ENCODE measurements at places on chromosomes 1 and 21. TPM values are rescaled to one million over a fixed set of nuclear protein-coding genes. Genes with fewer than 3 reads are reported as not detected.
A peak's percentile ranks its signal among the peaks of the same experiment; 100 is the strongest.

The ADORA1 gene
- total RNA-seq, result 0.26 TPM

The SHE gene
- total RNA-seq, result not detected

- peak; percentile 61 for DNase-seq
These were observed 53.5 kb upstream of the CD34 start for GRCh38 chr1:207964195-207964966.

The MAST2 gene
- total RNA-seq, result 33.3 TPM

- no peak for DNase-seq
These were observed 196.0 kb upstream of the SAMSN1 start for GRCh38 chr21:14742119-14742518.

The SPRR3 gene
- not detected for total RNA-seq

The SPRR1B gene
- total RNA-seq, result 4.0 TPM

The AGO1 gene
- total RNA-seq, result 13.5 TPM

The GNAT2 gene
- total RNA-seq, result not detected

The S100A7 gene
- not detected for total RNA-seq

GRCh38 chr1:9009438-9010370, 16.5 kb downstream of the SLC2A7 start:
- DNase-seq, result peak; percentile 28

The PPFIA4 gene
- 0.49 TPM for total RNA-seq

DNA sequence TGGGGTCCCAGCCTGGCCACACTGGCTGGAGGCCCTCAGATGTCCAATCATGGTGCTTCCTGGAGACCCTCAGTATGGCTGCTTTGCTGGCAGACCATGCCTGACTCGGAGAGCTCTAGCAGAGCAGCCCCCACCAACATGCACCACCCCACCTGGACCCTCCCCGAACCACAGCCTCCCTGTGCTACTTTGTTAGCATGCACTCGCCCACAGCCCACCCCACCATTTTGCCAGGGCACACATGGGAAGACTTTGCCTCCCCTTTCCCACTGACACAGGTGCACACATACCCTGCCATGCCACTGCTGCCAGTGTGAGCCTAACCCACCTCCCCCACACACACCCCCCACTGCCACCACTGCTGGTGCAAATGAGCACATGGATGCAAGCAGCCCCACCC, 497.5 kb upstream of the PBX1 start:
- DNase-seq, result no peak

The ZBTB37 gene
- total RNA-seq, result 12.8 TPM

DNA sequence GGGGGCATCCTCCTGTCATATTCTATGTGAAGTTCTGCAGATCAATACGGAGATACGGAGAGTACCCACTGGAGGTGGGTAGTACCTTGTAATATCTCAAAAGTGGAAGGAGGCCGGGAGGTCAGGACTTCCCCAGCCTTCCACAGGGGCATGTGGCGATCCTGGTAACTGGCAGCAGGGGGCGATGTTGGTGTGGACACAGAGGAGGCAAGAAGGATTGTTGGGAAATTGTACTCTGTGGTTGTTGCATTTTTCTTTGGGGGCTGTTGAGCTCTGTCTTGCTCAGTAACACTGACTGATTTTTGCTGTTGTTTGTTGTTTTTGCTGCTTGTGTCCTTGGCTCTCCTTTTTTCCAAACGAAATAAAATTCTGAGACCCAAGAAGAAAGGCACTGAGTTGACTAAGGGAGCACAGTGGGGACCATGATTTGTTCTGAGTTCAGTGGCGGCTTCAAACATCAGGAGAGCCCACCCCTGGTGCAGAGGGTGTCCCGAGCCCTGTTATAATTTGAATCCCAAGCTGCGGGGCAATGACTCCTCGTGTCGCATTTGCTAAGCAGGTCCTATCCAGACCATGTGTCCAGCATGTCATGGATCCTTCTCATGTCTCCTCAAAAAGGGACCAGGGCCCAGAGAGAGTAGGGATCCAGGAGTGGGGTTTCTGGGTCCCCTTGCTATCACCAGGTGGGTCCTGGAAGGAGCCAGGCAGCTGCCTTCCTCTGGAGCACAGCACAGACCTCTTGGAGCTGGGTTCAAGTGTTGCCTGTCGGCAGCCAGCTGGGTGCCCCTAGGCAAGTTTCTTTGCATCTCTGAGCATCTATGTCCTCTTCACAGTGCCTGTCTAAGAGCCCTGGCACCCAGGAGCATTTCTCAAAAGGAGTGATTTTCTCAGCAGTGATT, 22.8 kb downstream of the LHX4 start:
- peak; percentile 84 for DNase-seq

The FAM3B gene
- not detected for total RNA-seq

The ELF3 gene
- total RNA-seq, result 0.10 TPM

DNA sequence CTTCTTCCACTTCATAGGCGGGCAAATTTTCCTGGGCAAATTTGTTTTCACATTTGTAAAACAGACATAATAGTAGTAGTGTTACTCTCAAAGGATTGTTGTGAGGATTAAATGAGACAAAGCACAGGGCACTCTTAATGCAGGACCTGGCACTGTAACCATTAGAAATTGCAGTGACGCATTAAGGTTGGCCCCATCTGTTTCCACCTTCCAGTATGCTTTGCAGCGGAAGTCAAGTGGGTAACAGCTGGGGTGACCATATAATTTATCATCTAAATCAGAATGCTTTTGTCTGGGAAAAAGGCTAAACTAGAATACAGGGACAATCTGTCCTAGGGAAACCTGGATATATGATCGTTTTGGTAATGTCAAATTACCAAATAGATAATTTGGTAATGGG, 132.5 kb upstream of the CACHD1 start:
- DNase-seq, result no peak

The TMEM82 gene
- not detected for total RNA-seq

DNA sequence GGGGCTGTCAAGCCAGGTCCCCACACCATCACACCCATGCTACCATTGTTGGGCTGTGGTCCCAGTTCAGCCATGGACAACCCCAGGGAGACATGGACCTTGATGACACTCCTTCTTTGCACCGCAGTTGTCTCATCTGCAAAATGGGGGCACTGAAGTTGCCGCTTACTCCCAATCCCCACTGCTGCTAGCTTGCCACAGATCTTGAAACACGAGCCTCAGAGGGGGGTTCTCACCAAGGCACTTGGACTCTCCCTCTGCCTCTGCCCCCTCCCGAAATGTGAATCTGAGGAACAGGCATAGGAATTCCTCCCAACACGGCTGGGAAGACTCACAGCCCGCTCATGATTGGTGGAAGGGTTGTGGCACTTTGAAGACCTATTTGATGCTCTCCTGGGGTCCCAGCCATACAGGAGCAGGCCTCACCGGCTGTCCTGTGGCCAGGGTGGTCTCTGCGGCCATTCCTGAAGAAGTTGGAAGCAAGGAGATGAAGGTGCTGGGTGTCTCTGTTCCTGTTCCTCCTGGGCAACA, 31.1 kb downstream of the RUNX3 start:
- no peak for DNase-seq

DNA sequence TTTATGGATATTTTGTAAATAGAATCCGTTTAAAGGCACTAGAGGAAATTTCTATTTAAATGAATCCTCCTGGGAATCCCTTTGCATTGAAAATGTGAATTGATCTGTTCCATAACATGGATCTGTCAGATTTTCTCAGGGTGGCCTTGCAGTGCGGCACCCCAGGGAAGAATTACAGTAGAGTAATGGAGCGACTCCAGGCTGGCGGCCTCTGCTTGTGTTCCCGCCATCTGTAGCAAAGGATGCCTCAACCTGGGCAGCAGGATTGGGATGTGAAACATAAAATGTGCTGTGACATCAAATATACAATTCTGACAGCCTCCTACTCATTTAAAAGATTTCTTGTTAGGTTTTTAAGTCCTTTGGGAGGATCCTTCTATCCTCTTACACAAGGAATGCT, 115.9 kb downstream of the RHOU start:
- DNase-seq, result no peak

GRCh38 chr1:163799190-163799805, 477.5 kb downstream of the NUF2 start:
- DNase-seq, result no peak

The SPSB1 gene
- 8.2 TPM for total RNA-seq

DNA sequence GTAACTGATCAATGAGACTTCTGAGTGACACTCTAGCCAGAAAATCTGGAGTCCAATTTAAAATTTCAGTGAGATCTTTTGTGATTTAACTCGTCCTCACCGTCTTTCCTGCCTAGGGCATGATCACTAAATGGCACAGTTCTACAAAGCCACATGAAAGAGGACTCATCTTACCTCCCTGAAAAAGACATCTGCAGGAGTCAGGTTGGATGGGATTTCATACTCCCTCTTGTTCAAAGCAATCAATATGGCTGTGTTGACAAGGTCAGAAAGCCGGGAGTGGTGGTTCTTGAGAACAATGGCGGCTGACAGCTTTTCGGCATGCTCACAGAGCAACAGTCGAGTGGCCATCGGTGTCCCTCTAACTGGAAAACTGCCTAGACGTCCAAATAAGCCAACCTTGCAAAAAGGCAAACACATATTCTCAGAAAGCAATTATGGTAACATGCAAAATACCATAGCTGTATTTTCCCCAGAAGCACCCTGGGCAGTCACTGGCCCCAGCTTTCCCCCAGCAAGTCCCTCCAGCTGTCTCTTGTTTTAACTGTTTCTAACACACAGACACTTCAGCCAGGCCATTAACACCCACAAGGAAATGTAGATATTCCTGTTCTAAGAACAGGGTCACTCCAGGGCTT, 36.6 kb upstream of the ACTA1 start:
- no peak for DNase-seq

GRCh38 chr1:186420311-186420710, 40.6 kb downstream of the PDC start:
- DNase-seq, result no peak

The NDUFS5 gene
- 233 TPM for total RNA-seq

GRCh38 chr1:67575861-67576260, 109.1 kb upstream of the GADD45A start:
- DNase-seq, result peak; percentile 95

The TAL1 gene
- total RNA-seq, result not detected

GRCh38 chr1:64220241-64220640, 16.8 kb downstream of the UBE2U start:
- DNase-seq, result no peak

DNA sequence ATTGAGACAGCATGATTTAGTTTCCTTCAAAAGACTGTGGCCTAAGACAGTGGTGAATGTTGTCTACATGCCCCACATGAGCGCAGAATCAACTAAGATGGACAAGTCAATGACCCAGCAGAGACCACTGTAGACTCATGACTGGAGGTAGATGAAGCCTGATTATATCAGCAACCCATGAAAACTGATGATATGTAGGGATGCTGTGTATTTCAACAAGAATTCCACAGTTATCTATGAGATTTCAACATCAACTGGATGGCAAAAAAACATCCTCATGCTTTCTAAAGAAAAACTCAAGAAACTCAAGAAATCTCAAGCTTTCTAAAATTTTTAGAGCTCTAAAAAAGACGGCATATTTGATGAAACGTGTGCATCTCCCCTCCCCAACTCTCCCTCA, 413.9 kb upstream of the LYPLAL1 start:
- DNase-seq, result no peak

DNA sequence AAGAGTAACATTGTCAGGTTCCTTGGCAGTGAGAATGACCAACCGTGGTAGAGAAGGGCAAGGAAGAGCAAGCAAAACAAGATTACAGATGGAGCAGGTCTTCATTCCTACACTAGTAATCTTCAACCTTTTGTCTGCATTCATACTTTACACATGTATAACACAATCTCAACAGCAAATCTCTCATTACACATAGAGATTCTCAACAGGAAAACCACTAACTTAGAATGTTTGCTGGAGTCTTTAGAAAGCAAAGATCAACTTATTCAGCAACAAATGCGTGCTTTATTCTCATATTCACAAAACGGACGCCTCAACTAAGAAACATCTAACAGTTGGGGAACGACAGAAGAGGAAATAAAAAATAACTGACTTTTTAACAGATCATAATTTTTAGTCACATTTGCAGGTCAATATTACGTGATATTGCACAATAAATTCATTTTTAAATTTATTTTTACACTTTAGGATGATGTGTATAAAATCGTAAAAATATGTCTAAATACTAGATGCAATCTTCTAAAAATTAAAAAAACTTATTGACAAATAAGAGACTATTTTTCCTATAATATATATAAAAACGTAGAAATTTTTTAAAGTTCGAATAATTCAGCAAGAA, 82.9 kb downstream of the ARID4B start:
- no peak for DNase-seq

DNA sequence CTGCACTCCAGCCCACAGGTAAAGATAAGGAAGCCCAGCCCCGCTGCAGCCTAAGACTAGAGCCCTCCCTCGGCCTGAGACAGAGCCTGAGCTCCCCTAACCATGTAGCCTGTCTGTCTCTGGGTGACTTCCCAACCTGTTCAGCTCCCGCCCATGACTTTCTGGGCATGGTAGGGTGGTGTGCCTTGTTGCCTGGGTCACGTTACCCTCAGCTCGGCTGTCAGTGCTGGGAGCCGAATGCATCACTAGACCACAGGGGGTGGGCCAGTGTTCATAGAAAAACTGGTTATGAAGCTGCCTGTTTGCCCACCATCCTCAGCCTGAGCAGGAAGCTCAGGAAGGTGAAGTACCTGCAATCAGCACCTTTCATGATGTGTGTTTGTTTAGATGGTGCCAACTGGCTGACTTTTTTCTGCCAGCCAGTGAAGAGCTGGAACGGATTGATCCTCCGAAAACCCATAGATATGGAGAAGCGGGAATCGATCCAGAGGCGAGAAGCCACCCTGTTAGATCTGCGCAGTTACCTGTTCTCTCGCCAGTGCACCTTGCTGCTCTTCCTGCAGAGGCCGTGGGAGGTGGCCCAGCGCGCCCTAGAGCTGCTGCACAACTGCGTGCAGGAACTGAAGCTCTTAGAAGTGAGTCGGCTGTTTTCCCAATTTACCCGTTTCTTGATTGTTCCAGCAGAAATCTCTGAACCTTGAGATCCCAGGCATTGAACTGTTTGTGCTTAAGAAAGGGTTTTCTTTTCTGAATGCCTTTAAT, 43.9 kb upstream of the PWP2 start:
- no peak for DNase-seq

GRCh38 chr1:5620997-5621396, 371.2 kb downstream of the NPHP4 start:
- DNase-seq, result peak; percentile 43

- no peak for DNase-seq
These were observed 39.1 kb downstream of the UROD start for GRCh38 chr1:45051005-45051772.
